ENCODE measurements at places on chromosomes 2 and 18. TPM values are rescaled to one million over a fixed set of nuclear protein-coding genes. Genes with fewer than 3 reads are reported as not detected.

Gene RAX
- not detected for total RNA-seq

Gene SP140
- 0.25 TPM for total RNA-seq

Gene AFG3L2
- 33.2 TPM for total RNA-seq

Gene RNU2-63P
- not detected for total RNA-seq

Gene HOXD9
- 5.7 TPM for total RNA-seq

Gene ST6GAL2
- total RNA-seq = 23.3 TPM

Gene TTC21B
- total RNA-seq = 14.6 TPM

Gene GPR45
- 0.25 TPM for total RNA-seq

Gene MALL
- total RNA-seq = 58.3 TPM

Gene AQP12A
- not detected for total RNA-seq

Gene CBLN2
- total RNA-seq = not detected

Gene FSIP2
- total RNA-seq = under 0.01 TPM

Gene CYP27A1
- 26.1 TPM for total RNA-seq

Gene RGPD4
- not detected for total RNA-seq

Gene LRRC30
- not detected for total RNA-seq

Gene CD226
- not detected for total RNA-seq

Gene ITGAV
- total RNA-seq = 108 TPM

Gene M1AP
- total RNA-seq = 1.3 TPM

Gene FEV
- total RNA-seq = not detected

Gene MAT2A
- total RNA-seq = 122 TPM

Gene LONRF2
- 0.49 TPM for total RNA-seq

Gene TRPM8
- total RNA-seq = 0.33 TPM

Gene SCYGR4
- not detected for total RNA-seq

Gene INO80D
- total RNA-seq = 6.0 TPM

Gene UPP2
- total RNA-seq = not detected

Gene HES6
- 15.8 TPM for total RNA-seq

Gene MAIP1
- total RNA-seq = 30.6 TPM

Gene SULT1C2
- total RNA-seq = 1.5 TPM

Gene TMEM185B
- 43.5 TPM for total RNA-seq

Gene TNFAIP6
- total RNA-seq = 1.1 TPM

Gene NRP2
- 92.4 TPM for total RNA-seq

Gene BCL2
- total RNA-seq = 2.3 TPM

Gene MBP
- total RNA-seq = 17.1 TPM

Gene C2orf49
- 4.7 TPM for total RNA-seq

Gene CYTIP
- total RNA-seq = 0.38 TPM

Gene UGT1A10
- total RNA-seq = not detected

Gene TNFRSF11A
- 0.13 TPM for total RNA-seq

Gene CRYGC
- total RNA-seq = not detected

Gene MATN3
- 9.9 TPM for total RNA-seq

Gene KCNF1
- not detected for total RNA-seq

Gene CHST9
- total RNA-seq = 2.0 TPM

Gene VIT
- total RNA-seq = not detected

Gene AP1S3
- 26.5 TPM for total RNA-seq
